CD4-positive, alpha-beta T cell treated with Interleukin-2 at 100 ng/mL for 4 hours (primary cell): ENCODE measurements at places on chromosomes 4 and X.

DNA sequence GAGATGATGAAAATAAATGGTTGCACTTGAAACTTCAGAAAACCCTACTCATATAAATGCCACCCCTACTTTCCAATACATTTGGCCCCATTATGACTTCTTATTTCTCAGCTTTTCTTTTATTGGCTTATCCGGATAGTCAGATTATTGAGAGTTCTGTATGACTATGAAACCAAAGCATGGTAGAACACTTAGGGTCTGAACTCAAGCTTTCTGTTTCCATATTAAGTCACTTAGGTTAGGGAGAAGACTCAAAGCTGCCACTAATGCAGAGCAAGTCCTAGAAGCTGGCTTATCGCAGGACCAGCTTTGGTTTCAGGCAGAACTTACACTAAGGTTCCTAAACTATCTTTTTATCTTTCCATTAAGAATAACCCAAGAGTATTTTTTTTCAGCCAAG, 229.9 kb upstream of the CPEB2 start:
- DNase-seq, result no peak

- DNase-seq, result no peak
Measured at GRCh38 chr4:17559709-17560048, 17.3 kb upstream of the LAP3 start.

DNA sequence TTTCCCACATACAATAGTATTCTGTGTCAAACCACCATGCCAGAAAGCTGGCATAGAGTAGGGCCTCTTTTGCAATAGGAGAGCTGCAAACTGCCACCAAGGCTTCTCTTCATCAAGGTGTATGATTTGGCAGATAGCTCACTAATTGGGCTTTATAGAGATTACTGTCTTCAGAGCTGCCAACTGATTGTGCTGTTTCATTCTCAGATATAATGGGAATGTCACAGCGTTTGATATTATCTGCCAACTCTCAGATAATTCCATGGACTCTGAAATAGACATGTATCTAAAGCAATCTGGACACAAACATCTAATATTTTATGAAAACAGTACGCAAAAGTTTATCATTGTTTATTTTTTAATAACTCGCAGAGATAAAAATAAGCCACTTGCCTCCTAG, 1289.1 kb downstream of the STIM2 start:
- DNase-seq, result no peak

GRCh38 chrX:110847334-110847733, 51.7 kb upstream of the CHRDL1 start:
- peak; percentile 43 for DNase-seq

GRCh38 chrX:108224727-108225621, 133.4 kb downstream of the ATG4A start:
- peak; percentile 3 for DNase-seq

- DNase-seq, result no peak
Measured at GRCh38 chr4:109051054-109051453, 251.4 kb downstream of the COL25A1 start.

DNA sequence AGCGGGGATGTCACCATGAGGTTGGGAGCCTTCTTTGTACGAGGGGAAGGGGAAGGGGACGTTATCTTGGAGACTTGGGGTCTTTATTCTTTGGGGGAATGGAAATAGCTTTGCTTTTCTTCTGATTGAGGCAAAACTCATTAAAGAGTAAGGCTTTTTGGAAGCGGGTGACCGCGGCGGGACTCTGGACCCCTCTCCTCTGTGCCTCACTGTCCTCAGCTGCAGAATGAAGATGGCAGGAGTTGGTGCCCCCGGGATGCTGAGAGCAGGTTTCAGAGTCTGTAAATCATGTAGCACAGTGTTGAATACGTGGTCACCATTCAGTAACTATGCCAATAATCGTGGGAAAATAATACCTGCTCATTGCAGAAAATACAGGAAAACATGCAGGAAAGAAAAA, 32.1 kb downstream of the HTT-AS start:
- no peak for DNase-seq

DNA sequence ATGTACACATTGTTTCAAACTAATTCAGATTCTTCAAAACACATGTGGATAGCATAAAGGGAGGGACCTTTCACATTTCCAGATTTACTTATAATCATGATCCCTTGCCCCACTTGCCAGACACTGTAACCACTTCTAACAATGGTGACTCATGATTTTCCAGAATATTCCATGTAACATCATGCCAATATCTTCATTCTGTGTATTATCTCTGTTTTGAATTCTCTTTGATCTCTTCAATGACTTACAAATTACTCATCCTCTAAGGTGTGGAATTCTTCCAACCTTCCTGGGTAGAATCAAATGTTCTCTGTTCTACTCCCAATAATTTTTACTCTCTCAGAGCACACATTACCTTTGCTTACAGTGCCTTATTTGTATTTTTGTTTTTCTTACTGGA, 517.1 kb downstream of the PCDH7 start:
- DNase-seq, result no peak

- no peak for DNase-seq
Measured at GRCh38 chrX:7223271-7223670, 75.3 kb upstream of the PUDP start.

DNA sequence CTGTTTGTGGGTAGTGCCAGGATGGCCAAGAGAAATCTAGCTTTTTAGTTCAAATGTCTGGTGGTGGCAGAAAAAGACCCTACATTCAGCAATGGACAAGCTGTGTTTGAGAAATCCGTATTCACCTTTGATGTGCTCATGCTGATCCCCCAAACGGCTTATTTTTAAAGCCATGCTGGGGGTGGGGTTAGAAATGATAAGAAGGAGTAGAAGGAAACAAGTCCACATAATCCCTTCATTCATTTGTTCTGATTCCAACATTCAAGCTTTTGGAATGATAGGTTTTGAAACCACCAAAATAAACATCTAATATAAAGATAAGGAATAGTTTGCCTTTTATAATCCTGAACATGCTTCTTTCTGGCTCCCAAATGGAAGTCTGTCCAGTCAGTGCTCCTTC, 92.0 kb upstream of the DKK2 start:
- DNase-seq, result no peak

DNA sequence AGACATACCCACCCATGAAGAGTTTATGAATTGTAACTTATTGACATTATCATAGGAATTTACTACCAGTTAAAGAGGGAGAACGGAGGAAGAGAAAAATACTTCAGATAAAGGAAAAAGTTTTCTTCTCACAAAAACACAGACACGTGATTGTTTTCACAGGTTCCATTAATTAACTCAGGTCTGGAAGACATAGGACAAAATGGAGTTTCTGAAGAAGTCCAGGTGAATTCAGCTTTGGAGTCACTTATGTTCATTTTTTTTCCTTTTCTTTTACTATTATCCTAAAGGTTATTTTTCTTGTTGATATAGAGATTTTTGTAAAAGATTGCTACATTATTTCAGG, 20.5 kb downstream of the NIPAL1 start:
- DNase-seq, result no peak

- no peak for DNase-seq
Measured at GRCh38 chrX:12563121-12563520, 228.1 kb upstream of the PRPS2 start.
